ENCODE measurements at places on chromosomes 16 and 17. TPM values are rescaled to one million over a fixed set of nuclear protein-coding genes. Genes with fewer than 3 reads are reported as not detected.

Gene CCDC92B
- 0.51 TPM for total RNA-seq

Gene AANAT
- not detected for total RNA-seq

Gene PIRT
- not detected for total RNA-seq

Gene SLC16A6
- total RNA-seq, result 0.26 TPM

Gene IRX3
- total RNA-seq, result 7.0 TPM

Gene PHOSPHO1
- 0.54 TPM for total RNA-seq

Gene ATP1B2
- 0.08 TPM for total RNA-seq

Gene PRDM7
- total RNA-seq, result not detected

Gene COASY
- total RNA-seq, result 76.7 TPM

Gene CDT1
- 39.9 TPM for total RNA-seq

Gene CLEC19A
- not detected for total RNA-seq

Gene SRCAP
- 73.6 TPM for total RNA-seq

Gene ORMDL3
- 55.1 TPM for total RNA-seq

Gene PRM3
- total RNA-seq, result not detected

Gene KRT27
- total RNA-seq, result not detected

Gene HOXB9
- 65.9 TPM for total RNA-seq

Gene AHSP
- not detected for total RNA-seq

Gene GPR139
- total RNA-seq, result not detected

Gene SREBF1
- total RNA-seq, result 230 TPM

Gene KRT222
- total RNA-seq, result not detected

Gene UTS2R
- total RNA-seq, result 0.39 TPM

Gene CACNG3
- not detected for total RNA-seq

Gene CDH8
- 0.21 TPM for total RNA-seq

Gene SIRT7
- total RNA-seq, result 82.5 TPM

Gene CBFA2T3
- 13.7 TPM for total RNA-seq

Gene HIC1
- 1.4 TPM for total RNA-seq

Gene CSH1
- not detected for total RNA-seq

Gene TSPOAP1
- total RNA-seq, result 0.05 TPM

Gene CCL3
- total RNA-seq, result 1.1 TPM

Gene KCTD11
- 11.0 TPM for total RNA-seq

Gene CX3CL1
- 21.8 TPM for total RNA-seq

Gene DPEP2
- total RNA-seq, result not detected

Gene ABCC6
- 2.9 TPM for total RNA-seq

Gene TBC1D3K
- total RNA-seq, result 1.5 TPM

Gene TOX3
- 3.4 TPM for total RNA-seq

Gene PIK3R6
- total RNA-seq, result not detected

Gene SNRNP25
- 83.5 TPM for total RNA-seq

Gene NPB
- total RNA-seq, result 3.9 TPM

Gene KRTAP2-1
- total RNA-seq, result not detected

Gene NXN
- 126 TPM for total RNA-seq

Data from Panc1 (cell line).